ENCODE measurements at places on chromosomes 7 and 10.

DNA sequence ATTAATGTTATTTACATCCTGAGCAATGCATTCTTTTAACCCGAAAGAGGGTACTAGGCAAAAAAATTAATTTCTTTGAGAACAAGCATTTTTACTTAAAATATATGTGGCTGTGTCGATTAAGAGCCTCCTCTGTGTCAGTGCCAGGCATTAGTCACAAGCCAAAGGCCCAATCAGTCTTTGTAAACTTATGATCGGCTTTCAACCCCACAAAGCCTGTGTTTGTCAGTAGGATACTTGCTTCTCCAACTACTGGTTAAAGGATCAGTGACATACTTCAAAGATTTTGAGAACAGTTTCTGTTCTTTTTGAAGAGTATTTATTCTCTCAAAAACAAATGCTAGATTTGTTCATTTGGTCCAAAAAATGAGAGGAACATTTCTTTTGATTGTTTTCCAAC, 159.3 kb downstream of the NRCAM start:
- DNase-seq: no peak

- no peak for DNase-seq
Observed at GRCh38 chr10:126584836-126585235, 85.7 kb downstream of the C10orf90 start.

DNA sequence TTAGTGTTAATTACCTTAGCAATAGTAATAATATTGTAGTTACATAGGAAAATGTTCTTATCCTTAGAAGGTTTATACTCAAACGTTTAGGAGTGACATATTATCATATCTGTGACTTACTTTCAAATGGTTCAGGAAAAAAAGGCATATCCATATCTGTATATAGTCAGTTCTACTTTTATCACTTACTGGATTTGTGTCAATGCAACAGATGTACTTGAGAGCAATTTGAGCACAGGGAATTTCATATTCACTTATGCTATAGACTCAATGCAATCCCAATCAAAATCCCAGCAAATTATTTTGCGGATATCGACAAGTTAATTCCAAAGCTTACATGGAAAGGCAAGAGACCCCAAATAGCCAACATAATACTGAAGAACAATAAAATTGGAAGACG, 10.0 kb downstream of the DENND11 start:
- DNase-seq: no peak

GRCh38 chr7:103944230-103944900, 45.1 kb downstream of the RELN start:
- no peak for DNase-seq
